ENCODE measurements at places on chromosomes 7 and 10.

GRCh38 chr7:102834999-102835398, 77.8 kb upstream of the LRRC17 start:
- DNase-seq = peak; percentile 30

DNA sequence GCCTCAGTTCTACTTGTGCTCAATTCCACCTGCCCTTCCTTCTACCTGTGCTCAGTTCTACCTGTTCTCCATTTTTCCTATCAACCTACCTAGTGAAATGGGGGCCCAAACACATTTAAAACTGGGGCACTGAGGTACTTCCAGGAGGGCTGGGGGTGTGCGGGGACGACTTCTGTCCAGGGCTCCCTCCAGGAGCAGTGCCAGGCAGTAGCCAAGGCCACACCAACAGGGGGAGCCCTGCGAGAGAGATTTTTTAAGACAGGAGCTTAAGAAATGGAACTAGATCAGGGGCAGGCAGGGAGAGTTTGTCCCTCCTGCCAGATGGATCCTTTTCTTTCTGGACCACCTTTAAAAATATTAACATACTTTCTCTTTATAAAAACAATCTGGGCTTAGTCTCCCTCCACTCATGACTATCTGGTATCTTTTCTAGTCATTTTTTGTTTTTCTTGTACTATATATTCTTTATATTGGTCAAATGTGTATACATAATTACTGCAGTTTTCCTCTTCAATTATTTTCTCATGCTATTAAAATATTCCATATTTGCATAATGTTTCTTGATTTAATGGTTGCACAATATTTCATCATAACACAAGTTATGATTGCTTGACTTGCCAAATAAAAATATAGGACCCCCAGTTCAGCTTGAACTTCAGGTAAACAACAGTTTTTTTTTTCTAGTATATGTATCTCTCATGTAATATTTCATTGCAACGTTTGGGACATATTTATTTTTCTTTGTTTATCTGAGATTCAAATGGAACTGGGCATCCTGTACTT, 47.3 kb upstream of the INSYN2A start:
- DNase-seq = peak; percentile 11

DNA sequence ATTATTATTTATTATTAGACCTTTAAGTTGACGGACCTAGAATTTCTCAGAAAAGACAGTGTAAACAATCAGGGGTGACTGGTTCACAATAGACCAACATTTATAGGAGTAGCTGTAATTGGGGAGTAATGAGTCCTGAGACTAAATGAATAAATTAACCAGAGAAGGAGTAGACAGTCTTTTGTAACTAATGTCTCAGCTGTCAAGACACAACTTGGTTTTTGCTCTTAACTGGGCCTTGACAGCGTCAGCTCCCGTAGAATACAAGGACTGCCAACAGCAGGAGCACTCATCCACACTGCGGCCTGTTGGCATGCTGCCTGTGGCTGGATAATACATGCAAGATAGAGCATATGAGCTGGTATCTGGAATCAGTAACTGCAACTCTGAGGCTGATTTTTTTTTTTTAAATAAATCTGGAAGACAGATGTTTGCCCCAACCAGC, 123.9 kb downstream of the CACNA2D1 start:
- no peak for DNase-seq

- DNase-seq = no peak
Measured at GRCh38 chr7:108308903-108309302, 147.3 kb downstream of the NRCAM start.

- no peak for DNase-seq
Measured at GRCh38 chr10:98373260-98374040, 41.5 kb downstream of the PYROXD2 start.

GRCh38 chr7:106216517-106216922, 68.3 kb downstream of the NAMPT start:
- DNase-seq = no peak

GRCh38 chr10:112115781-112116385, 67.7 kb downstream of the GPAM start:
- DNase-seq = peak; percentile 32

- DNase-seq = no peak
Measured at GRCh38 chr7:137774793-137775201, 72.0 kb downstream of the DGKI start.

DNA sequence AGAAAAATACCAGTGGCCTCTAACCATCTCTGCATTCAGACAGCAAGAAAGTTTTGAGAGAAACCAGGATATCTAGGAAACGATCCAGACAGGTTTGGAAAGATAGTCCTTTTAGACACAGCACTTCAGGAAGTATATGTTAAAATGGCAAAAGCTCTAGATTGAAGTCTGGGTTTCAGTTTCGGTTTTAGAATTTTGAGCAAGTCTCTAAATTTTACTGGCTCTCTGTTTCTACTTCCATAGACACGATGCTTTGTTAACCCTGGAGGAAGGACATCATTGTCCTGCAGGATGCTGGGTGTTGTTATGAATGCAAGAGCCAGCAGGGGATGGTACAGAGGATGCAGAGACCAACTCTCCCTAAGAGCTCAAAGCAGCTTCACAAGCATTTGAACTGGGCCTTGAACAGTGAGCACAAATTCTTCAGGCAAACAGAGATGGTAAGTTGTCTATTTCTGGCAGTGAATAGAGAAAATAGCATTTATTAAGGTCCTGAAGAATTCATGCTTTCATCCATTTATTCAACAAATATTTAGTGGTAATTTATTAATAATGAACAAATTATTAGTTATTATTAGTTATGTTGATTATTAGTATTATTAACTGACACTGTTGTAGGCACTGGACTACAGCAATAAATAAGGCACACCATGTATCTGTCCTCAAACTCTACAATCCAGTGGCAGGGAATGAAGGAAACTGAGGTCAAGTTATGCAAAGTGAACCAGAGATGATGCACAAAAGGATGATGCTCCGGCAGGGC, 152.7 kb upstream of the NRP1 start:
- DNase-seq = no peak

DNA sequence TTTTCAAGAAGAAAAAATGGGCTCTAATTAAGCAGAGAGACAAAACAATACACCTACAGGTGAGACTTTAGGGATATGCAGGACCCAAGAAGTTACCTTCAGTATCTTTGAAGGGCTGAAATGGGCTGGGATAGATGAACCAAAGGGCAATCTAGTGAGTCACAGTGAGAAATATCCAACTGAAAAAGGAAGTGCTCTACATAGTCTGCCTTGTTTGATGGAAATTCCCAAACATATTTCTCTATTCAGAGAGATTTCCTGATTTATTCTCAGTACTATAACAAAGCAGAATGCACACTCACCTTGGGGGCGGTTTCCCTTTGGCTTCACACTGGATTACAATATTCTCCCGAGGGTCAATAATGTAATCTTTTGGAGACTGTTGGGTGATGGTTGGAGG, 104.1 kb upstream of the LAMB4 start:
- DNase-seq = no peak

DNA sequence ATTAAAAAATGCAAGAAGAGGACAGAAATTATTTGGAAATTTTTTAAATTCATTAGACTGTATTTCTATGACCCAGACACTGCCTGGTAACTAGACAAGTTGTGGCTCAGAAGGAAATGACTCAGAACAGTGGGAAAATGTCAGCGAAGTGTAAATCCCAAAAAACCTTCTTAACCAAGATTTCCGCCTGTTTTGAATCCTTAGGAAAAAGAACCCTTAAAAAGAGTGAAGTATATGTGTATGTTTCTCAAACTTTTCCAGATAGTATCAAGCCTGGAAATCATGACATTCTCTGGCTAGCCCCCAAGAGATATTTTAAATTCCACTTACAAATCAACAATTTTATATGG, 42.7 kb upstream of the PLXNA4 start:
- no peak for DNase-seq

DNA sequence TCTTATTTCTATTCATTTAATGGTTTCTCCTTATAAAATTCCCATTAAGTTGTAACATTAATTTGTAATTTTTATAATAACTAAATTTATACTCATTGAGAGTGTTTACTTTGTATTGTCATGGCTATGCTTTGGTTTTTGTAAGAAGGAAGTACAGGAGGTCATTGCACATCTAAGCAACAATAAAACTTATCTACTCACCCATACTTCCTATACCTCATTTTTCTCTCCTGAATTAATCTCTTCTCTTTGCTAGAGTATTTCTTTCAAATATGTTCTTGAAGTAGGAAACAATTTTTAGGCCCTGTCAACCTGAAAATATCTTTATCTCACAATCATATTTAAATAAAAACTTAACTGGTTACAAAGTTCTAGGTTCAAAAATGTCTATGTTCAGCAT, 95.4 kb upstream of the WDR11 start:
- DNase-seq = no peak

GRCh38 chr7:1856161-1856887, 186.2 kb downstream of the ELFN1 start:
- no peak for DNase-seq

- peak; percentile 63 for DNase-seq
Measured at GRCh38 chr10:68826764-68827591, at the start of gene STOX1. Gene STOX1, plus strand, starts transcription at chr10:68827531. Its CDS starts 93 bp downstream, at chr10:68827624.

DNA sequence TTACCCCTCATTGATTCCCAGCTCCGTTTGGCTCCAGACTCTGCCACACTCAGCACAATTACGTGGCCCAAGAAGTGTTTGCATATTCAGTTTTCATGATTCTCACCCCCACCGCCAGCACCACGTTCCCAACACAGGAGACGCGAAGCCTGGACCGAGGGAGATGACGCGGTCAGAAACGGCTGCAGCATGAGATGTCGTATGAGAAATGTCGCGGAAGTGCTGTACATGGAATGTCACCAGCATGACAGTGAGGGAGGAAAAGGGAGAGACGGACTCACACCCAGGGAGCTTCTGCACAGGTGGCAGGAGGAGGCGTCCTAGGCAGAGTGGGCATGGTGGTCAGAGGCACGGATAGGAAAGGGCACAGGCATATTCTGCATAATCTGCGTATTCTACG, 188.3 kb downstream of the WDR37 start:
- no peak for DNase-seq

- DNase-seq = no peak
Measured at GRCh38 chr10:58952747-58953466, 223.5 kb upstream of the PHYHIPL start.

DNA sequence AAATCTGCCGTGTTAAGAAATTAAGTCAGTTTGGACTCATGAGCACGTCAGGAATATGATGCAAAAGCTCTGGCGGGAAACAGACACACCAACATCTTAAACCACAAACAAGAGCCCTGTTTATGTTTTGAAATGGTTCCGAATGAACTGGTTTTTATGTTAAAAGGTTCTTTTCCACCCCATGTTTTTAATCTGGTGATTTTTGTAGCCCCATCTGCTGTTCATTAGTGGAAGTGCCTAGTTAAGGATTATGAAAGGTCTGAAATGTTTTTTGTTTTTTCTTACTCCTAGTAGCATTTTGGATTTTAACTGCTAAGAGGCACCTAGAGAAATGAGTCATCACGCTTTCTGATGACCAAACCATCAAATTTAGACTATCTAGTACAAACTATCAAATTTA, 404.1 kb upstream of the MKI67 start:
- DNase-seq = no peak

DNA sequence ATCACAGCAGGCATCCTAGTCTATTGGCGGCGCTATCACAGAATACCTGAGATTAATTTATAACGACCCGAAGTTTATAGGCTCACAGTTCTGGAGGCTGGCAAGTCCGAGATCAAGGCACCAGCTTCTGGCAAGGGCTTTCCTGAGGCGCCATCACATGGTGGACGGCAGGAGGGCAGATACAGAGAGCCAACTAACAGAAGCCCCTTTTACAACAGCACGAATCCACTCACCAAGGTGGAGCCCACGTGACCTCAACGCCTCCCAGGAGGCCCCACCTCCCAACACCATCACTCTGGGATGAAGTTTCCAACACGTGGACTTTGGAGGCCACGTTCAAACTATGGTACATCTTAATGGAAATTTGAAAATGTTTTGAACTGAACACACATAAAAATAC, 255.3 kb downstream of the ELFN1 start:
- DNase-seq = no peak

DNA sequence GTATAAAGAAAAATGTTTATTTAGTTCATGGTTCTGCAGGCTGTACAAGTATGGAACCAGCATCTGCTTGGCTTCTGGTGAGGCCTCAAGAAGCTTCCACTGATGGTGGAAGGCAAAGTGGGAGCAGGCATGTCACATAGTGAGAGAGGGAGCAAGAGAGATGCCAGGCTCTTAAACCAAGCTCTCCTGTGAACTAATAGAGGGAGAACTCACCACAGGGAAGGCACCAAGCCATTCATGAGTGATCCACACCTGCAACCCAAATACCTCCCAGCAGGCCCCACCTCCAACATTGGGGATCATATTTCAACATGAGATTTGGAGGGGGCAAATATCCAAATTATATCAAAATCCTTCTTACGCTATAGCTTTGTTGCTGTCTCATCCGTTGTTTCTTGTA, 113.1 kb downstream of the CPED1 start:
- DNase-seq = no peak

DNA sequence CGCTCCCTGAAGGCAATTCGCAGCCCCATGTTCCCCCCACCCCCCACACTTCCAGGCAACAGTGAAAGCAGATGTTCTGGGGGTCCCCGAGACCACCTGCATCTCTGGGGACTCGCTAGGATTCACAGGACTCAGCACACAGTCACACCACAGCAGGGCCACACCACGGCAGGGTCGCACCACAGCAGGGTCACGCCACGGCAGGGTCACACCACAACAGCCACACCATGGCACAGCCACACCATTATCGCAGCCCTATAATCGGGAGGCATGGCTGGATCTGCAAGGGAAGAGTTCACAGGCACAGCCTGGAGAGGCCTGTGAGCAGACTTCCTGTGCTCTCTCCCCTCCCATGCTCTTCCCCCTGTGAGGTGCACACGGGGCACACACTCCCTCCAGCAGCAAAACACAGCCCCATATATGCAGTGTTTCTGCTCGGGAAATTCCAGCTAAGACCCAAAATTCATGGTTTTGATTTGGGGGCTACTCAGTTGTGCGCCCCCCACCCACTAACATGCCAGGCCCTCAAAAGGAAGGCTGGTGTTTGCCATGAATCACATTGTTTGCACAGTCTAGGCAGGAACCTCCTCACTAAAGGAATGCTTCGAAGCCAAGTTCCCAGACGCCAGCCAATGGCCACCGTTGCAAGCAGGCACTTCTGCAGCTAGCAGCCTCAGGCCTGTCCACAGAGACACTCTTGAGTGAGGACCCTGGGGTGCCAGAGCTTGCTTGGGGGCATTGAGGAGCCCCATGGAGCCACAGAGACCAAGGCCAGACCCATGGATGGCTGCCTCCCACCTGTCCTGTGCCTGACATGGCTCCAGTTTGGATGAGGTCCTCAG, 7.0 kb upstream of the DPYSL4 start:
- DNase-seq = no peak

Data from stimulated activated CD4-positive, alpha-beta T cell treated with anti-CD3 and anti-CD28 coated beads, Interleukin-4, amount 100 ng/mL, for 24 hours (primary cell).